ENCODE measurements at places on chromosomes 5 and 9.

DNA sequence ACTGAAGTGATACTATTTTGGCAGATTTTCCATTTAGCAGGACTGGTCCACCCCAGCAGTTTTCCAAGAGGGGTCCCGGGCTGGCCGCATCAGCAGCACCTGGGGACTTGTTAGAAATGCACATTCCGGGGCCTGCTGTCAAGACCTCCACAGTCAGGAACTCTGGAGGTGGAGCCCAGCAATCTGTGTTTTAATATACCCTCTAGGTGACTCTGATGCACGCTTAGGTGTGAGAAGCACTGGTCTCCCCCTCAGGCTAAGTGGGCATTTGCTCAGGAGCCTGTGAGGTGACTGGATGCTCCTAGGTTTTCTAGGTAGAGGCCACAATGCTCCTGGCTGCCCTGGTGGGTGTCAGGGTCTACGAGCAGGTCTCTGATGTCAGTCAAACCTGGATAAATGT lies 81.7 kb downstream of the DCP2 start:
- DNase-seq = no peak

DNA sequence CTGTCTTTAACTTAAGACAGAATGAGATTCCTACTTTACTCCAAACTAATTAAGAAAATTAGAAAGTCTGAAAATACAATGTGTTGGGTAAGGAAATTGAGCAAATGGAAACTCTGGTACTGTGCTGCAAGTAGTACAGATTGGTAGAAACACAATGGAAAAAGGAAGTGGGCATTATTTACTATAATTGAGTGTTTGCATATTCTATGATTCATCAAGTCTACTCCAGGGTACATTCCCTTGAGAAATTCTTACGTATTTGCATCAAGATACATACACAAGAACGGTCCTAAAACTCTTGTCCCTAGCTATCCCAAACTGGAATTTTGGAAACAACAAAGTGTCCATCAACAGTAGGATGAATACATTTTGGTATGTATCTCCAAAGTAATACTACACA lies 123.5 kb upstream of the TARS1 start:
- DNase-seq = no peak

- DNase-seq = no peak
Measured at GRCh38 chr9:137919649-137920141, 42.1 kb downstream of the CACNA1B start.

DNA sequence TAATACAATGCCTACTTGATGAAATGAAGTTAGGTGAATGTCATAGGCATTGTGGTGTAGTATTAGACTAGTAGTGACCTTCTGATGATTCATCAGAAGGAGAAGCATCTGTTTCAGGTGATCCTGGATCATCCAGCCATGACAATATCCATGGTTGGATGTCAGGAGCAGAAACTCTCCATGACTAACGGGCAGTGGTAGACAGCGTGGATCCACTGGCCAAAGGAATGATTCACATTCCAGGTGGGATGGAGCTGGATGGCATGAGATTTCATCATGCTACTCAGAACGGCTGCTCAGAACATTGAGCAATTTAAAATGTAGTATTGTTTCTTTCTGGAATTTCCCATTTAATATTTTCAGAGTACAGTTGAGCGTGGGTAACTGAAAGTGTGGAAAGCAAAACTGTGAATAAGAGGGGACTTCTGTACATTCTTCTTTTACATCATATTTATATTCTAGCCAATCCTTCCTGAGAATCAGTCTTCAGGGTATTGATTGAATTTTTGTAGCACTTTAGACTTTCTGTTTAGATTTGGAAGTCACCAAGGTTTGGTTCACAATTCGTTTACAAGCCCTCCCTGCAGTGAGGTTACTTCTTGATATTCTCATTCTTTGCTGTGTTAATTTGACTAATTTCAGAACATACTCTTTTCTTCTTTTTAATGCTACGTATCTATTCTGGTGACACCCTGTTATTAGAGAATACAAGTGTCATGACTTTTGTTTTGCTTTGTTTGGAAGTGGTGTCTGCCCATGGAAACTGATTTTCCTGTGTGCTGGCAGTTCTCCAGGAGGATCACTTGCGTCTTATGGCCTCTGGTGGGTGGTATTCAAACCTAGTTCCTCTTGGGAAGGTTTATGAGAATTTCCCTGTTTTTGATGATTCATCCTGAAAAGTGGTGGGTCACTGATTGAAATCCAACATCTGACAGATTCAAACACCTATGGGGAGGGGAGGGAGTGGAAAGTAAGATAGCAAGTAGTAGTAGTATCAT lies 12.2 kb upstream of the CLINT1 start:
- peak; percentile 68 for DNase-seq

- no peak for DNase-seq
Measured at GRCh38 chr5:37804401-37804800, 35.4 kb downstream of the GDNF start.

- DNase-seq = no peak
Measured at GRCh38 chr9:125632321-125633115, 74.5 kb downstream of the MAPKAP1 start.

GRCh38 chr5:131999441-132000240 lies 11.8 kb downstream of the ACSL6 start:
- no peak for DNase-seq

- DNase-seq = no peak
Measured at GRCh38 chr5:20166456-20166855, 178.5 kb upstream of the CDH18 start.

GRCh38 chr9:752681-753200 lies 88.8 kb upstream of the DMRT1 start:
- peak; percentile 30 for DNase-seq

- DNase-seq = peak; percentile 72
Measured at GRCh38 chr5:127757576-127757975, 54.4 kb downstream of the CCDC192 start.

GRCh38 chr5:73550016-73550415 lies 15.4 kb downstream of the ANKRA2 start:
- no peak for DNase-seq

GRCh38 chr5:83516377-83516776 lies 44.8 kb downstream of the VCAN start:
- DNase-seq = no peak
